RCC 7860 (cell line): ENCODE measurements at places on chromosomes 7 and 10.

DNA sequence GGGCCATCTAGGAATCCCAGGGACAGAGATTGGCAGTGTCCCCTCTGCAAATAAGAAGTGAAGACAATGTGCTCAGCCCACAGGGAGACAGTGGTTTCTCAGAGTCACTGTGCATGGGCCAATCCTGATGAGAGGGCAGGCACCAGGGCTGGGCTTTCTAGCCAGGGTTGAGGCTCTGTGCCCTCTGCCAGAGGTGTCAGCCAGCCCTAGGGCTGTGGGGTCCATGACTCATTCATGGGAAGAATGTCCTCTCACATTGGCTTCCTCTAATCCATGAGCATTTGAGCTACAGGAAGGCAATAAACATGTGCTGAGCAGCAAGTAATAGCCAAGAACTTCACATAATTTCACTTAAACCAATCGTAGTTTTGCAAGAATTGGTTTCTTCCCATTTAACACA, 482.0 kb upstream of the MGMT start:
- DNase-seq: no peak

DNA sequence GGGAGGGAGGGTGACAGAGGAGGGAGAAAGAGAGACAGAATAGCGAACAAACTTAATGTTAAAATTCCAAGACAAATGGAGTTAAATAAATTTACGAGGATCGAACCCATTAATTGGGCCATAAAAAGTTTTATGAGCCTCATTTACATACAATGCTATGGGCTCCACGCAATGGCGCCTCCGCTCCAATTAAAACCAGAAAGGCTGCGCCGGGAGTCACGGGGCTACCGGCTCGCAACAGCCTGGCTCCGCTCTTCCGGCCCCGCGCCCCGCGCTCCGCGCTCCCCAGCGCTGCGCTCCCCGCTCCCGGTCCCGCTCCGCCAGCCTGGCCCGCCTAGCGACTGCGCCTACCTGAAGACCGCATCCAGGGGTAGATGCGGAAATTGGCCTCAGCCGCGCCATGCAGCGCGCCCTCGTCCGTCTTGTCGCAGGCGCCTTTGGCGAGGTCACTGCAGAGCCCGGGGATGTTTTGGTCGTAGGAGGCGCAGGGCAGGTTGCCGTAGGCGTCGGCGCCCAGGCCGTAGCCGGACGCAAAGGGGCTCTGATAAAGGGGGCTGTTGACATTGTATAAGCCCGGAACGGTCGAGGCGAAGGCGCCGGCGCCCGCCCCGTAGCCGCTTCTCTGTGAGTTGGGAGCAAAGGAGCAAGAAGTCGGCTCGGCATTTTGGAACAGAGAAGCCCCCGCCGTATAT, 513 bp downstream of the HOXA7 start:
- no peak for DNase-seq

GRCh38 chr7:77867537-77867865, 68.9 kb downstream of the PHTF2 start:
- peak; percentile 86 for DNase-seq

DNA sequence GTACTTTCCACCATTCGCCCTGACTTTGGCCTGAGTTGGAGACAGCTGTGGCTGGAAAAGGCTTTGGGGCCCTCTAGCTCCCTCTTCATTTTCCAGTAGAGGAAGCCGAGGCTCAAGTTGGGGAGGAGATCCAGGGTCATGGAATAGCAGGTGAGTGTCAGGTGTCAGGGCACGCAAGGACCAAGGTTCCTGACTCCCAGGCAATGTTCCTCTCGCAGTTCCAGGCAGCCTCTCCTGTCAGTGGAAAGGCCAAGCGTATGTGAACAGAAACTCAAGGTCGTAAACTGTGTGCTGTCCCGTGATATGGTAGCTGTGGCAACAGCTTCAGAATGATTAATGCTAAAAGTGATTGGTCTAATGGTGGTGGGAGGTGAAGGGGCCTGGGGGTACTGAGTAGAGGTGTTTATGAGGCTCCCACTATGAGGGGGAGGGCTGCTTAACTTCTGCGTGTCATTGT, 13.2 kb downstream of the ADAMTS14 start:
- DNase-seq: no peak

DNA sequence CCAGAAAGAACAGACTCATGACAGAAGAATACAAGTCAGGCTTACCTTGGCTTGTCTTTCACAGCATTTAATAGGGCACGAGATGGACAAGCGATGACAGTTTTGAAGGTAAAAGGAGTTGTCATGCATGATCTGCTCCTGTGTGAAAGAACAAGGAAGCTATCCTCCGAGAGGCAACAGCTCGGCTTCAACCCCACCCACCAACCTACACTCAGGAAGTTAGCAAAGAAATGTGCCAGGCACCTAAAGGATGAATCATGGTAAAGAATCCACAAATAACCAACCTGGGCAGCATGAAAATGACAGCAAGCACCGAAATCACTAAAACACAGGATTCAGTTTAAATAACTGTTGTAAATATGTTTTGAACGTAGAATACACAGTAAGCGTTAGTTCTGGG, 700.2 kb downstream of the TYW1 start:
- DNase-seq: no peak

- DNase-seq: peak; percentile 47
Measured at GRCh38 chr7:143416565-143417149, 8.0 kb upstream of the EPHA1 start.

GRCh38 chr10:92278996-92279696, 11.7 kb downstream of the CPEB3 start:
- no peak for DNase-seq

DNA sequence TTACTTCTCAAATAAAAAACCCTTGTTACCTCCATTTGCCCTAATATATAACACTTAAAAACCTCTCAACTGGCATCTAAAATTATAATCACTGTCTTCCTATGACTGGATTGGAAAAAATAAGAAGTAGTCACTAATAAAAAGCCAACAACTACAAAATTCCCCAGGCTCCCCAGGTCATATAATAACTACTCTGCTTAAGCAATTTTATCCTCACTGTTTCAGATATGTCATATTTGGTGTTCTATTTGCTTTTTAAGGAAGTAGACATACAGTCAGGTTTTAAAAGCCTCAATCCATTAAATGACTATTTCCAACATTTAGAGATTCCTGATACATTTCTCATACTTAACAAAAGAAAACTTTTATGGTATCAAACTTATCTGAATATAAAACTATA, 2.4 kb downstream of the H2AZ2 start:
- DNase-seq: no peak

GRCh38 chr10:60387531-60387930, 2.1 kb downstream of the ANK3 start:
- DNase-seq: no peak

GRCh38 chr10:125778556-125778955, 2.9 kb upstream of the MMP21 start:
- no peak for DNase-seq

GRCh38 chr7:65430344-65431186, 56.9 kb downstream of the ZNF92 start:
- no peak for DNase-seq

DNA sequence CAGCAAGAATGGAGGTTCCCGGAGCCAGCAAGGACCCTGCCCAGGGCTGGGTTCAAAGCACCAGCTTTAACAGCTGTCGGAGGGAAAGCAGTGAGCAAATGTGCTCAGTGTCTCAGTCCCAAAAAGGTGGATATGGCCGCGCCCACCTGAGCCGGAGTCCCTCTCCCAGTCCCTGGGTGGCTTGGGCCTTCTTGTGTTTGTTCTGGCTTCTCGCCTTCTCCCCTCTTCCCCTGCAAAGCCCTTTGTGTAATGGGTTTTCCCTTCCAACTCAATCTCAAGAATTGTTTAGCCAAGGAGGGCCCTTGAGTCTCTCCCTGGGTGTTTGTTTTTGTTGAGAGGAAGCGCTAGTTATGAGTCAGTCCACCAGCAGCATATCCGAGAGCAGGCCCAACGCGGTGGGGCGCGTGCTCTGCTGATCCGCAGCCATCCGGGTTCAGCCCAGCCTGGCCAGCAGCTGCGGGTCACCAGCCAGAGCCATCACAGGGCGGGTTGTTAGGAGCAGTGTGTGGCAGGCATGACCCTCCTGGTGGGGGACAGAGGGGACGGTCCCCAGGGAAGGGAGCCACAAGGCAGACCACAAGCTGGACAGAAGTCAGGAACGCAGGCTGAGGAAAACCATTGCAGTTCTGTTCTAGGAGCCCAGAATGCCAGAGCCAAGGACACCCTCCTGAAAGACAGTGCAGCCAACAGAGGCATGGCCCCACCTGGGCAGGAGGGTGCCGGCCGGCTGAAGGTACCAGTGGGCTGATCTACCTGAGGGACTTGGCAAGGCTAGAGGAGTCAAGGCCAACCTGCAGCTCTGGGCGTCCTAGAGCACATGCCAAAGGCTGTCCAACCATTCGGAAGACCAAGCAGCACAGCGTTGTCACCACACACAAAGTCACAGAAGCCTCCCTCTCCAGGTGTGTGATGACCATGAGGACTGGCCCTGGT, 21.3 kb downstream of the CALML3 start:
- DNase-seq: peak; percentile 40

GRCh38 chr10:57973451-57973850, 294.2 kb downstream of the IPMK start:
- peak; percentile 8 for DNase-seq

- no peak for DNase-seq
Measured at GRCh38 chr7:6360841-6361240, 86.9 kb downstream of the DAGLB start.

- no peak for DNase-seq
Measured at GRCh38 chr10:89296220-89296648, 5.6 kb upstream of the IFIT2 start.

- no peak for DNase-seq
Measured at GRCh38 chr7:4123823-4124222, 558.3 kb upstream of the FOXK1 start.

GRCh38 chr7:51249187-51249945, 67.2 kb downstream of the COBL start:
- no peak for DNase-seq

GRCh38 chr7:95718577-95719410, 53.6 kb upstream of the DYNC1I1 start:
- DNase-seq: no peak
